ENCODE measurements at places on chromosomes 5 and 9.

- no peak for DNase-seq
Measured at GRCh38 chr9:19485193-19485592, 76.4 kb downstream of the ACER2 start.

DNA sequence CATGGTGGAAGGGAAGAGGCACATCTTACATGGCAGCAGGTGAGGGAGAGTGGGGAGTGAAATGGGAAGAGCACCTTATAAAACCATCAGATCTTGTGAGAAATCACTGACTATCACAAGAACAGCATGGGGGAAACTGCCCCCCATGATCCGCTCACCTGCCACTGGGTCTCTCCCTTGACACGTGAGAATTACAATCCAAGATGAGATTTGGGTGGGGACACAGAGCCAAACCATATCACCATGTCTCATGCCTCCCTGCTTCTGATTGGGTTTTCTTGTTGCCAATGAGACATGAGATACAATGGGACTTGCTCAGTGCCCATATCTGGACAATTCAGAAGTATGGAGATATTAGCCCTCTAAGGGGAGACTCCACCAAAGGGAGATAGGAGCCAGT, 97.4 kb downstream of the TARS1 start:
- no peak for DNase-seq

DNA sequence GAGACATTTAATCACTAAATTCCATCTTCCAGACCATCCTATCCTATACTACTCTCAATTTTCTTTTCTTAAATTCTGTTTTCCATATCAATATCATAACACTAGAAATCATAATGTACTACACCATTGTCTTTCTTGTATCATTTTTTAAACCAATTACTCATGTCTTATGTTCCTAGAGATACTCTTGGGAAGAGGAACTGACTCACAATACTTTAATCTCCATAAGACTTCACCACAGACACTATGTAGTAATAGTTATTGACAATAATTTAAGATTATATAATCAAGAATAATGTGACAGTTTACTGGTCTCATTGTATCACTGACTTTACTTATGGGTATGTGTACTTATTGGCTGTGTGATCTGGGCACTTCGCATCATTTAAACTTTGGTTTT, 43.8 kb downstream of the PCDHGC5 start:
- DNase-seq: no peak

GRCh38 chr9:131394464-131395156, 724 bp downstream of the PRRC2B start:
- DNase-seq: no peak

- DNase-seq: no peak
Measured at GRCh38 chr5:29017501-29017900, 1979.1 kb upstream of the CDH9 start.

- DNase-seq: peak; percentile 10
Measured at GRCh38 chr5:158435161-158435616, 576.2 kb upstream of the CLINT1 start.

GRCh38 chr5:55638455-55638854, 73.7 kb downstream of the SLC38A9 start:
- no peak for DNase-seq

DNA sequence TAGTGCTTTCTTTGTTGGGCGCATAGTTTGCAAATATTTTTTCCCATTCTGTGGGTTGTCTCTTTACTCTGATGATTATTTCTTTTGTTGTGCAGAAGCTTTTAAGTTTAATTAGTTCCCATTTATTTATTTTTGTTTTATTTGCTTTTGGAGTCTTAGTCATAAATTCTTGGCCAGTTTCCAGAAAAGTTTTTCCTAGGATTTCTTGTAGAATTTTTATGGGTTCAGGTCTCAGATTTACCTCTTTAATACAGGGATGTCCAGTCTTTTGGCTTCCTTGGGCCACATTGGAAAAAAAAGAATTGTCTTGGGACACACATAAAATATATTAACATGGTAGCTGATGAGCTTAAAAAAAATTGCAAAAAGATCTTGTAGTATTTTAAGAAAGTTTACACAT, 122.0 kb downstream of the WDR70 start:
- DNase-seq: no peak

- DNase-seq: no peak
Measured at GRCh38 chr5:119949426-119949999, 320.2 kb downstream of the FAM170A start.

GRCh38 chr9:32875242-32875641, 91.9 kb downstream of the TMEM215 start:
- no peak for DNase-seq

DNA sequence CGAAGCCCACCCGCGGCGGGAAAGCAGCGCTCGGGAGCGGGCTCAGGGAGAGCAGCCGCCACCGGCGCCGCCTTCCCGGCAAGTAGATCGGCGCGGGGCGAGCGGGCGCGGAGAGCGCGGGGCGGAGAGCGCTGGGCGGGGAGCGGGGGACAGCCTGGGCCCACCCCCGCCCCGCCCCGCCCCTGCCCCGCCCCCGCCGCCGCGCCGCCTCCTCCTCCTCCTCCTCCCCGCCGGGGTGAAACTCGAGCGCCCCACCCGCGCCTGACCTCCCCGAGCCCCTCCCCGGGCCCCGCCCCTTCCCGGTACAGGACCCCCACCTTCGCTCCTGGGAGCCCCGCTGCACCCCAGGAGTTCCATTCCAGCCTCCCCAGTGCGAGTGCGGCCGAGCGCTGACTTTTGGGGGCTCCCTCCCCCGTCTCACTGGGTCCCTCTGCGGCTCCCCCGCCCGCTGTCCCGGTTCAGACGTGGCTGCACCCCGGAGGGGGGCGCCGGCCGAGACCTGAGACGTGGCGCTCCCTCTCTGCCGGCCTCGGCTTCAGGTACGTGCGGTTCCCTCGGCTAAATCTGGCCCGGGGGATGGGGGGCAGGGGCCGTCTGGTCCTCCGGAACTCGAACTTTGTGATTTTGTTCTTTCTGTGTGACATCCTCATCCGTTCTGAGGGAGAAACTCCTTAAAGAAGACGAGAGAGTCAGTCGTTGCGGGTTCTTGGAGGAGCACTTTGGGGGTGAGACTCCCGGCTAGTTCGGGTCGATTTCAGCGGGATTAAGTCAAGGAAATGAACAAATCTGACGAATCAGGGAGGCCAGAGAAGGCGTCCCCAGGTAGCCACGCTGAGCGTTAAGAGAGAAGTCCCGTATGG, at the start of gene SEMA5A:
TSS of gene SEMA5A (minus strand) at position 84 of the 860 bp plus-strand sequence. CDS start 166,129 bp downstream, outside the sequence.
- DNase-seq: peak; percentile 16

GRCh38 chr5:10861423-10861790, 100.4 kb upstream of the DAP start:
- no peak for DNase-seq

- no peak for DNase-seq
Measured at GRCh38 chr9:135186248-135187164, 99.0 kb downstream of the OLFM1 start.

DNA sequence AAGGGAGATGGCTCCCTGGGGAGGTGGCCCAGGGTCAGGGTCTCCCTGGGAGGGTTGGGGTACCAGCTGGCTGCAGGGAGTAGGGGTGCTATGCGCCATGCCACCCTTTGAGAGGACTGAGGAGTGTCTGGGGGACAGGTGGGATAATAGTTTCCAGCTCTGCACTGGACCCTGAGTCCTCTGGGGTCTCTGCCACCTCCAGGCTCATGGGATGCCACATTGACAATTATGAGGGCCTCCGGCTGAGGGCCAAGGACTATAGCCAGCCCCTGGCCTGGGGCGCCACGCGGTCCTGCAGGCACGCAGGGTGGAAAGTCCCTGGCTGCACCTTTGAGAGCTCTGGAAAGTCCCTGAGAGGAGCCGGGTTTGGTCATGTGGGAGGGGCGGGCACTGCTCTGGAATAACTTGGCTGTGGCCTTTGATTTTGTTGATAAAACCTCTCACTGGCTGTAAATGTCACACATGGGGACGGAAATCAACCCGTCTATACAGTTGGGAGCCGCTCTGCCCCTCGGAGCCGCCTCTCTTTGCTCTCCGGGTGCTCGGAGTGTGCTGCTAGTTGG, 16.0 kb downstream of the TRAF2 start:
- peak; percentile 90 for DNase-seq

DNA sequence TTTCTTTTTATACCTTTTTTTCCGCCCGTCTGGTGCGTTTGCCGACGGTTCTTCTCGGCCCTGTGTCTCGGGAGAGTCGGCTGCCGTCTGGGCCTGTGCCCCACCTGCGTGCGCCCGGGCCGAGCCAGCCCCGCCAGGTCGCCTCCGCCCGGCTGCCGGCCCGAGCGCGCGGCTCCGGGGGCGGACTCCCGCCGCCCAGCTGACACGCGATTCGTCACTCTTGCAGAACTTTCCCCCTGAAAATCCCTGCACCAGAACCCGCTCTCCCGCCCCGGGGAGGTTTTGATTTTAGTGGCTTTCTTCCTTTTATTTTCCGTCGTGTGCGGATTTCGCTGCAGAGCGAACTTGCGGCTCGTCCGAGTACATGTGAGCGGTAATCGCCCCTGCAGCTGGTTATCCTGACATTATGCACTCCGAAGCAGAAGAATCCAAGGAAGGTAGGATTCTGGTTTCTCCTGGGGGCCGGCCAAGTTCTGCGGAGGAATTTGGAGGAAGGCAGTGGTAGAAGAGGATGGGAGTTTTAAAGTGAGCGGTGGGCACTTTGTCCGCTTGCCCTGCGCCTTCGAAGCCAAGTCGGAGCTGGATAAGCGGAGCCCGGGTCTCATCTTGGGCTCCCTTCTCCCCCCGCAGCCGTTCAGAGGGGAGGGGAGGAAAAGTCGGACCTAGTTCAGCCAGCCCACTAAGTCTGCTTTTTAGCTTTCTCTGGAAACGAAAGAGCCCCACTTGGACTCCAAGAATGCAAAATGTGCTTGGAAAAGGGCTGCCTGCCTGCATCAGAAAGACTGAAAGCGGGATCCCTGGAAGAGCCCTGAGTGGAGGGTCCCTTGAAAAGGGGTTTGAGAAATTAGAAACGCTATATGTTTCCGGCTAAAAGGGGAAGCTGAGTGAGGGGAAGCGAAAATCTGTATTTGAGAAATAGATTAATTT, at the start of gene TNFAIP8:
TSS of gene TNFAIP8 (plus strand) at position 335 of the 927 bp plus-strand sequence. CDS start at position 407, 72 bp downstream.
- DNase-seq: peak; percentile 58

GRCh38 chr5:151686674-151687407, at the start of gene SPARC:
Gene SPARC (minus strand): TSS chr5:151686915. CDS start chr5:151676188, 10,727 bp downstream.
- DNase-seq: no peak

- no peak for DNase-seq
Measured at GRCh38 chr5:141611289-141611688, 7.5 kb downstream of the DIAPH1 start.

DNA sequence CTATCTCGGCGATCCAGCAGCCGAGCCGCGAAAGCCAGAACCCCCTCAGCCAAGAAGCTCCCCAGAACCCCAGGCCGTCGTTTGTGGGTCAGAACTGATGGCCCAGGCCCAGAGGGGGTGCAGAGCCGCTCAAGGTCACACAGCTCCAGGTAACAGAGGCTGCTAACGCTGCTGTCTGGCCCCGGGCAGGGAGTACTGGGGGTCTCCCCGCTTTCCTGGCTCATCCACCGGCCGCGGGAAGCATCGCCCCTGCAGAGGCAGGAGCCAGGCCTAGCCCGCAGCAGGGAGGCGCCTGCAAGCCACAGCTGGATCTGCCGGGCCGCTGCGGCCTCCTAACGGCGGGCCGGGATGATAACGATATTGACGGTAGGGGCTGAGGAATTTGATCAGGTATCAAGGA, 39.4 kb upstream of the CTSV start:
- DNase-seq: no peak

DNA sequence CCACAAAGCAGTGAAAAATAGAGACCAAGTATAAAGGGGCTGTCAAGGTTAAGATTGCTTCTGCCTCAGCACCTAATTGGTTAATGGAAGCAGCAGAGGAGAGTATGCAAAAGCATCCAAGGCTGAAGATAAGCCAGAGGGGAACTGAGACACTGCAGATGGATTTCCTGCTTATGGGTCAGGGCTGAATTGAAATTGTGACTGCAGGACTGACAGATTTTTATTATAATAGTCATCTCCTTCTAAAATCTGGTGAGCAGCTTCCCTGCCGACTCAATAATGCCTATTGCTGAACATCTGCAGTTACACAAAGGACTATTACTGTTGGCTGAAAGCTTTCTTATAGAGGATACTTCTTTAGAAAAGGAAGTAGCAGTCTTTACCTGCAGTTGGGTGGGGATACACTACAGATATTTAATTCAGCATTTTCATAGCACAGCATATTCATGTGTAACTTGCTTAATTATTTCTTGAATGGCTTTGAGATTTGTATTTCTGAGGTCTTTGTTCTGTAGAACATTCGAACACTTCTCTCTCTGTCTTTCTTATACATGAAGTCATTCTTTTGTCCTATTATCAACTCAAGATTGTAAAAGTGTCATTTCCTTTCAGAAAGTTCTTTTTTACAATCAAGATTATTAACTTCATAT, 363.0 kb upstream of the RIOK2 start:
- DNase-seq: no peak

DNA sequence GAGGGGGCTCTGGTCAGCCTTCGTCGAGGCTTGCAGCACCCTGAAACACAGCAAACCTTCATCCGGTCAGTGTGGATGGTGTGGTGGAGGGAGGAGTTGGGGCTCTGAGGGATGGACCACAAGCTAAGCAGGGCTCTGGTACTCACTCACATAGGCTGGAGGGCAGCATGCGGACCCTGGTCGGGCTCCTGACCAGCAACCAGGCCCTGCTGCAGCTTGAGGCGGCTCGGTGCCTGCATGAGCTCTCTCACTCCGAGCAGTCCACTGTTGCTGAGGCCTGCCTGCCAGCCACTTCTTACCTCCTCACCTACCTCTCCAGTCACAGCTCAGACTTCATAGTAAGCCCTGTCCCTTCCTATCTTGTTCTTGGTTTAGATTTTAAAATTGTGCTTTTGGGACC, 2.5 kb downstream of the TMCO6 start:
- DNase-seq: no peak

DNA sequence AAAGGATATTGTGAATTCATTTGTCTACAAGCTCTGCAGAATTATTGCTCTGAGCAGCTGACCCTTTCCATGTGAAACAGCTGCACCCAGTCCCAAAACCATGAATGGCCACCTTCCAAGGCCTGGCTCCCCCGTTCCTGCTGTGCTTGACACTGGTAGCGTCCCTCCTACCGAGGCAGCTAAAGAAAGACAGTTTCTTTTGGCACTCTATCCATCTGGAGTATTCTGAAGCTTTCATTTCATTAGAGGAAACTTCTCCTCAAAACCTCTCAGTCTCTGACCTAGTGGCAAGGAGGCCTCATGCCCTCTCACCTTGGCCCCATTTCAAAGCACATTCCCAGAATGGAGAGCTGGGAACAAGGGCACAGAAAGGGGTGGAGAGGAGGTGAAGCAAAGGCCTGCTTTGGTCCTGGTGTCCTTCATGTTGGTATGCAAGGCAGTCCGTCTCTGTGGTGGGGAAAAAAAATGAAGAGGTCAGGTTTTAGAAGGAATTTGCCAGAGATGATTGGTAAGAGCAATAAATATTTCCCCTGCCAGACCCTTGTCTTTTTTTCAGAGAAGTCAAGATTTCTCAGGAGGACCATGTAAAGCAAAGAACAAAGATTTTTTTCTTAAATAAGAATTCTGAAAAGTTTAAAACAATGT, 232.0 kb downstream of the RFK start:
- DNase-seq: no peak

DNA sequence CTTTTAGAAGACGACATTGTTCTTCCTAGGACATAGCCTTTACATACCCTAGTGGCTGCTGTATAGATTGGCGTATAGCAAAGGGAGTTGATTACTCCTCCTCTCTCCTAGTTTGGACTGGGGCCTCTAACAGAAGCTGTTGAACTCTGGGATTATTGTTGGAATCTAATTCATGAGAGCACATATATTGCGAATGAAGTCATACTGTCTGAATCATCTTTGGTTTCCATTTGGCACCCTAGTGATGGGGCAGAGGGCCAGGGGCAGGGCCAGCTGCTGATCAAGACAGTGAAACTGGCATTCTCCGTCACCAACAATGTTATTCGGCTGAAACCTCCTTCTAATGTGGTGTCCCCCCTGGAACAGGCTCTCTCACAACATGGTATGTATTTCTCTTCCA, 40.3 kb downstream of the NUP188 start:
- DNase-seq: no peak

All from activated CD4-positive, alpha-beta T cell treated with anti-CD3 and anti-CD28 coated beads, Interleukin-2, amount 50 U/mL, for 4 hours (primary cell).